GM10248 (cell line): ENCODE measurements at places on chromosomes 13 and 19.

- no peak for DNase-seq
Measured at GRCh38 chr13:96824140-96824539, 170.1 kb downstream of the OXGR1 start.

DNA sequence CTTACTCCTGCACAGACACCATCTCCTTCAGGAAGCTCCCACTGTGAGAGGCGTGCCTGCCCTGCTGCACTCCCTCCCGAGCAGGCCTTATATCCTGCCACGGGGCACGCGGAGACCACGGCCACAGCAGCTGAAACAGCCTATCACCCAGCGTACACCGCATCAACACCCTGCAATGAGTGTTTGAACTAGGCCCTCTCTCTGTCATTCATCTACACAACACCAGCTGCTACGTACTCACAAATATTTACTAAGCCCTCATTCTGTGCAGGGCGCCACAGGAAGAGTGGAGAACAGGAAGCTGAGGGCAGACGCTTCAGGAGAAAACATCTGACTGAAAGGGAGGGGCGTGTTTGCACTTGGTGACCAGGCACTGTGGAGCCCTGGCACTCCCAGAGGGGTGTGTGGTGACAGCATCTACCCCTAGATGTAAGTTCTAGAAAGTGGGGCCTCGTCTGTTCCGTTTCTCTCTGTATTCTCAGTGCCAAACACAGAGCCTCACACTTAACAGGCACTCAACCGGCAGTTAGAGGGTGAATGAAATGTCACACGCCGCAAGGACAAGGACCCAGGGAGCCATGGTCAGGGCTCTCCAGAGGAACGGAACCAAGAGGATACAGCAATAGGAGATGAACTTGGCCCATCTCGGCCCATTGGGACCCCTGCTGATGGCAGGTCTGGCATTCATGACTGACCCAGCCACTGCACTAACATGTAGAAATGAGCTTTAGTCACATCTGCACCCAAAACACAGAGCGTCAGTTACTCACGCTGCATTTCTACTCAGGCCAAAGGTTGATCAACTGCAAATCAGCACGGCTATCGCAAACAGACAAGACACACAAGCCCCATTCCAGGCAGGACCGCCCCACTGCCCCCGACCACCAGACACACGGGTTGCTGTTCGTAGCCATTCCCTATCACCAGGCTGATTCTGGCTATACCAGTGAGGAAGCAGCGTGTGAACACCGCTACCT lies 15.7 kb downstream of the RANBP3 start:
- DNase-seq: no peak

- DNase-seq: no peak
Measured at GRCh38 chr13:73171271-73171682, 112.5 kb downstream of the KLF5 start.

DNA sequence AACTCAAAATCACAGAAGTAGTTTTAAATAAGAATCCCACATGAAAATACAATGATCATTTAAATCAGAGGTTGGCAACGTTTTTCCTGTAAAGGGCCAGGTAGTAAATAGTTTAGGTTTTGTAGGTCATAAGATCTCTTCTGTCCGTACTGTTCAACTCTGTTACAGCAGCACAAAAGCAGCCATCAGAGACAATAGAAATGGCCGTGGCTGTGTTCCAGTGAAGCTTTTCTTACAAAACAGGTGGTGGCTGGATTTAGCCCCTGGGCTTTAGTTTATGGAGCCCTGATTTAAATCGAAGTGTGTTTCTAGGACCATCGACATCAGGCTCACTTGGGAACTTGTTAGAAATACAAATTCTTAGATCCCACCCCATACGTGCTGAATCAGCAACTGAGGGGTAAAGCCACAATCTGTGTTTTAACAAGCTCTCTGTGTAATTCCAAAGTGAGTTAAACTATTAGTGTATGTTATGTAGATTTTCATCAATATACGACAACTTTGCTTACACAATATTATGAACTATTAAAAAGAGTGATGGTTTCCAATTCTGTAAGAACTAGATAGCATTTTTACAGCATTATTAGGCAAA lies 54.8 kb upstream of the MIR17HG start:
- DNase-seq: no peak

DNA sequence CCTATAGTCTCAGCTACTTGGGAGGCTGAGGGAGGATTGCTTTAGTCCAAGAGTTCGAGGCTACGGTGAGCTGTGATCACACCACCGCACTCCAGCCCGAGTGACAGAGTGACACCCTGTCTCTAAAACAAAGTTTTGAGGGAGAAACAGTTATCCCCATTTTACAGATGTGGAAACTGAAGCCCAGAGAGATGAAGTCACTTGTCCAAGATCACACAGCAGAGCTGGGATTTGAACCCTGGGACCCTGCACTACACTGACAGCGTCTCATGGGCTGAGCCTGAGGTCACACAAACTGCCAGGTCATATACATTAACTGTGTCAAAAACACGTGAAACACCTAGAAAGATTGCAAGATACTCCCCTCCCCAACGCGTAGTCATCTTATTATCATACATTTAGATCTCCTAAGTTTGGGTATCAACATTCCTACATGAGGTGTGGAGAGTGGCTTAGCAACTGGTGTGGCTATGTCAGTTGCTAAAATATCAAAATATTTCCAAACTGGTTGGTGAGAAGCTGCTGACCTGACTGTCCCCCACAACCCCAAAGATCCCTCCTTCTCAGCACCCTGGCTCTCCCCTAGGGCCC lies 8.2 kb downstream of the FCGBP start:
- DNase-seq: no peak

DNA sequence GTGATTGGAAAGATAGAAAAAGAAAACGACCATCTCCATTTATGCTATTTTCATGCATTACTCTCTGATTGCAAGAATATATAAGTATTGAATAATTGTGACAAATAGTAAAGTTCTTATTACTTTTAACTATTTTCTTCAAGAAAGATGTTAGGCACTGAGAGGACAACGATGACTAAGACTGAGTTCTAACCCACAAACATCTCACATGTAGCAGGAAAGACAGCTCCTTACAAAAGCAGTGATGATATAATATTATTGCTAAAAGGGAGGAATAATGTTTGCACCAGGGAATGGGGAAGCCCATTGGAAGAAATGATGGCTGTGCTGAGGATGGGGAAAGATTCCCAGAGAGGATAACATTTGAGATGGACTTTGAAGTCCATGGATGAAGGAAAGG lies 22.6 kb downstream of the RXFP2 start:
- no peak for DNase-seq

DNA sequence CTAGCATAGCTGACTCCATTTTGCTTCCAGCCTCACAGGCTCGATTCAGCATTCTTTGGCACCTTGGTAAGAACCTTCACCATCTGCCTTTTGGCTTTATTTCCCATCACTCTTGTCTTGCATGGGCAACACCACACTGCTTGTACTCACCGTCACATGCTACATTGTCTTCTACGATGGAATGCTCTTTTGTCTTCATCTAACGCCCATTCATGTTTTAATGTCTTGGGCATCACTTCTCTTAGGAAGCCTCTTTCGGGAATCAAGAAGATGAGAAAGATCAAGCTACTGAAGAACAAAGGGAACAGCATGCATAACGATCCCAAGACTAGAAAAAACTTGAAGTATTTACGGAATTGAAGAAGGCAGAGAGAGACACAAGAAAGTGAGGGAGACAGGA lies 5.7 kb upstream of the RPL21 start:
- DNase-seq: no peak

DNA sequence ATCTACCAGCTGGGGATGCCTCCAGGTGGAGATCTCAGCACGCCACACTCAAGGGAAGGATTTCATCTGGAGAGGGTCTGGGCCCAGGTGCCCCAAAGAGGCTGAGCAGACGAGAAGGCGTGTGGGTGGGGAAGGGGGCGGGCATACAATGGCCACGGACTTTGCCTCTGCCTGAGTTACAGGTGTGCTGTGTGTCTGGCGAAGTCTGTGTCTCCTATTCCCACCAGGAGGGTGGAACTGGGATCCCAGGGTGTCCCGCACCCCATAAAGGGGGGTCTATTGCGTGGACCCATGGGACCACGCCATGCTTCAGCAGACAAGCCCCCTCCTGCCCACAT lies 3.6 kb downstream of the TLE2 start:
- DNase-seq: no peak

GRCh38 chr13:29674532-29674931 lies 79.0 kb upstream of the SLC7A1 start:
- no peak for DNase-seq

GRCh38 chr19:5046339-5047039 lies 77.6 kb downstream of the KDM4B start:
- no peak for DNase-seq

GRCh38 chr13:102825400-102825799 lies 20.4 kb upstream of the ERCC5 start:
- no peak for DNase-seq

DNA sequence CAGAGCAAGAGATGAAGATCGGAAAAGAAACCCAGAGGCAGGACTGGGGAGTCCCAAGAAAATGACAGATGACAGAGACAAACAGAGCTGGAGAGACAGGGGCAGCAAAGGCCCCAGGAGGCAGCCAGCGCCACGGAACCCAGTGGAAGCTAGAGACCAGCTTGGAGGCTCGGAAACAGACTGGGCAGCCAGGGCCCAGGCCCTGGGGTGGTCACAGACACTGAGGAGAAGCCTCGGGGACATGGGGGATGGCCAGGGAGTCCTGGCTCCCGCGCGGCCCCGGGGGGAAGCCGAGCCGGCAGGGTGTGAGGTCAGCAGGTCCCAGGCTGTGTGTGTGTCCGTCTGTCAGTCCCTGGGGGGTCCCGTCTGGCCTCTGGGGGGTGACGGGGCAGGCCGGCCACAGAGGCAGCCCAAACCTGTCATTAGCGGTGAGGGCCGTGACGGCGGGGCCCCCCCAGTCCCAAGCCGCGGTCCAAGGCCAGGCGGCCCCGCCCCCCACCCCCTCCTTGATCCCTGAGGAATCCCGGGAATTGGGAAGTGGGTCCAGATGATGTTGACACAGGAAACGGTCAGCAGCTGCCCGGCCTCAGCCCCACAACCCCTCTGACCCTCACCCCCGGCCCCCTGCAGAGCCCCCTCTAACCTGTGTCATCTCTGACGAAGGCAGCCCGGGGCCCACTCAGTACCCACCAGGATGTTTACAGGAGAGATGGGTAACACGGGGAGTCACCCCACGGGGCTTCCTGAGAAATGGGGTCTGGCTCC lies 2.5 kb upstream of the TMEM190 start:
- no peak for DNase-seq

GRCh38 chr19:23437901-23438300 lies 42.6 kb upstream of the ZNF91 start:
- no peak for DNase-seq

DNA sequence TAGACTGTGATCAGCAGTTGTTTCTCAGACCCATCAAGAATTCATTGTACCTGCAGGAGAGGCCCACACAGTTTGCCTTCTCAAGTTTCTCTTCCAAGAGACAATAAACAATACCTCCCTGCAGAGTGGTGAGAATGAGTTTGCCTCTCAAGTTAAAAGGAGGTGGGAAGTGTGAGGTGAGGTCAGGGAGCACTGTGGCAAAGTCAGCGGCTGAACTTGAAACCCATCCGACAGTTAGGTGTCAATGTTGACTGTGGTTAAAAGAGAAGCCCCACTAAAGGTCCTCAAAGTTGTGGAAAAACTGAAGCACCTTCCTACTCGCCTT lies 72.9 kb upstream of the TSC22D1 start:
- DNase-seq: no peak

DNA sequence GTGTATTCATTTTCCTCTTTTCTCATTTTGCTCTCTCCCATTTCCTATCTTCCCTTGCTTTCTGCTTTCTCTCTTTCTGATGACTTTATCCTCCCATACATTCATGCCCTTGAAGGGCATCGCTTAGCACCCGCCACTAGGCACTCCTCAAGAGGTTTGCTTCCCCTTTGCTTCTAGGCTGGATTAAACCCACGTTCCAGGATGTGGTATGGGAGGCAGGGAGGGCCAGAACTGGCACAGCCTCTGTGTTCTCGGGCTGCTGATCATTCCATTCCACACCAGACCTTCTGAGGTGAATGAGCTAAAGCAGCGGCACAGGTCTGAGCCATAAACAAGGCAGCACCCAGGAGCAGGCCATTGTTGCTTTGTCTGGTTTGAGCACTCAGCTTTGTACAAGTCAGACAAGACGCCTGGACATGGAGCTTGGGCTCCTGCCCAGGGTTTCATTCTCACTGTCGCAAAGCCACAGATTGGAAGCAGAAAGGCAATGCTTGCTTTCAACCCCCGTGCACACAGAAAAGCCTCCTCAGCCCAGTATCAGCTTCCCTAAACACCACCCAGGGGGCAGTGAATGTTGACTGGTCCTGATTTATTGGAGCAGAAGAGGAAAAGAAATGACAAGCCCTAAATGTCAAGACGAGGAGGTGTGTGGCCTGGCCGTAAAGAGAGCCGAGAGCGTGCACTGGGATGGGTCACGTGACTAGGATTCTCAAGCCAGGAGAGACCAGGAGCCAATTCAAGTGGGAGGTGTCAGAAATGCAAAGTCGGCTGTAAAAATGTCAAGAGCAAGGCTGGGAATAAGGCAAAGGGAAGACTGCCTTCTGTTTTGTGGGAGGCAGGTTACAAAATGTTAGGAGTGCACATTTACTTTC lies 218.0 kb upstream of the SERP2 start:
- no peak for DNase-seq

GRCh38 chr19:33175886-33176669 lies 18.1 kb upstream of the LRP3 start:
- no peak for DNase-seq

- no peak for DNase-seq
Measured at GRCh38 chr19:369256-369655, 24.7 kb upstream of the MIER2 start.

DNA sequence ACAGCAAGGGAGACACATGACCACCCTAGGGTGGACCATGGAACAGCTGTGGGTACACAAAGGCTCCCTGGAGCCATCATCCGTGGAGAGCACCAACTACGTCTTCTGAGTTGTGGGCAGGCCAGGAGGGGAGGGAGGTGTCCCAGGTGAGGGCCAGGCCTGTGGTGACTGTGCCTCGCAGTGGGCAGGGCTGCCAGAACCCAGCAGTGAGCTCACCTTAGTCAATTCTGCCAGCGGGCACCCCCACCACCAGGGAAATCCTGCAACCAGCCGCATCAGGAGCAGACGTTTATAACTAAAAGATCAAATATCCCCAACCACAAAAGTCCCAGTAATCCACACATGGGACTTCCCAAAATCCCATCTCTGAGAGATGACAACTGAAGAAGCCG lies 19.6 kb downstream of the ELL start:
- no peak for DNase-seq

GRCh38 chr13:33548069-33548468 lies 262.5 kb upstream of the STARD13 start:
- peak; percentile 15 for DNase-seq

- DNase-seq: no peak
Measured at GRCh38 chr13:74629985-74630384, 495.8 kb upstream of the KLF12 start.

- no peak for DNase-seq
Measured at GRCh38 chr13:76668141-76668540, 218.1 kb downstream of the KCTD12 start.
